ENCODE measurements at places on chromosomes 1 and 21.

GRCh38 chr21:42349420-42350317, 1.1 kb downstream of the TFF2 start:
- DNase-seq: no peak

- no peak for DNase-seq
Observed at GRCh38 chr1:216898801-216899200, 175.6 kb upstream of the ESRRG start.

- no peak for DNase-seq
Observed at GRCh38 chr1:168469690-168470089, 74.1 kb downstream of the XCL2 start.

DNA sequence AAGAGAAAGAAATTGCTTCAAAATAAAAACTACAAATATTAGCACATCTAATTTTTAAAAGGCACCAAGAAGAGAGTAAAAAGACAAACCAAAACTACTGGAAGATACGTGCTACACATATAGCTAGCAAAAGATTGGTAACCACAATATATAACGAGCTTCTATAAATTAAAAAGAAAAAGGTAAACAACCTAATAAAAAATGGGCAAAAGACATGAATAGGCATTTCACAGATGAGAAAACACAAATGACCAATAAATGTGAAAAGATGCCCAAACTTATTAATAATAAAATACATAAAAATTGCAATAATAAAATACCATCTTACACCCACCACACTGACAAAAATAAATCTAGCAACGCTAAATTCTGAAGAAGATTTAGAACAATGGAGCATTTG, 26.2 kb downstream of the LEMD1 start:
- DNase-seq: no peak

GRCh38 chr1:42936309-42937078, 22.2 kb downstream of the SLC2A1 start:
- DNase-seq: no peak

GRCh38 chr1:151992303-151993083, 1.2 kb downstream of the S100A10 start:
- peak; percentile 95 for DNase-seq

DNA sequence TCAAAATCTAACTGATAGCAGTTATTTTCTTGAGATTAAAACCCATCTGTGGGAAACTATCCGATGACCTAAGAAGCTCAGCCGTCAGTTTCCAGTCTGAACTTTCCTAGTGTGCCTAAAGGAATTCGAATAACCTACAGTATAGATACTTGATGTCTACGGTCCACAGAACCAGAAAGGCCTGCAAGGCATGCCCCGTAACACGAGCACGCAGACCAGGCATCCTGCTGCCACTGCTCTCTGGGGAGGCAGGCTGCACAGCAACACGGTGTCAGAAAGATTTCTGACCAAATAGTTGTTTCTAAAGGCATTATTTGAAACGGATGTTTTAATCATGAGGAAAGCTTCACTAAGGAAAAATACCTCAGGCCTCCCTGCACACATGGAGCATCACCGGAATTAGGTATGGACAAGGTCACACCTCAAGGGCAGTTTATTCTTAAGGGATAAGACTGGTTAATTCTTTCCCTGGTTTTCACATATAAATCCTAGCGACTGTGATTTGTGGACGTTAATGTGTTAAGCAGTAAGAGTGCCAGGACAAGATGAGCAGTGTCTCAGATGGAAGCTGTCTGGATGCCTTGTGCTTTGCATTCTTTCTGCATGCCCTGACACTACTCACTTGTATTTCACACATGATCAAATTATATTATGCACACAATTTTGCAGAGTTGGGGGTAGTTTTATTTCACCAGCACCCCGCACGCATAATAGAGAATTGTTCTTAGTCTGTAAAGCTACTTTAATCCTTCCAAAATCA, 49.0 kb upstream of the NADK start:
- DNase-seq: no peak

DNA sequence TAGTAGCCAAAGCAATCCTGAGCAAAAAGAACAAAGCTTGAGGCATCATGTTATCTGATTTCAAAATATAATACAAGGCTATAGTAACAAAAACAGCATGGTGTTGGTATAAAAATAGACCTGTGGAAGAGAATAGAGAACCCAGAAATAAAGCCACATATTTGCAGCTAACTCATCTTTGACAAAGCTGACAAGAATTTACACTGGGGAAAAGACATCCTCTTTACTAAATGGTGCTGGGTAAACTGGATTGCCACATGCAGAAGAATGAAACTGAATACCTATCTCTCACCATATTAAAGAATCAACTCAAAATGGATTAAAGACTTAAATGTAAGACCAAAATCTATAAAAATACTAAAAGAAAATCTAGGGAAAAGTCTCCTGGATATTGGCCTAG, 59.5 kb upstream of the CD55 start:
- no peak for DNase-seq

GRCh38 chr21:30942192-30942591, 60.8 kb upstream of the KRTAP11-1 start:
- no peak for DNase-seq

DNA sequence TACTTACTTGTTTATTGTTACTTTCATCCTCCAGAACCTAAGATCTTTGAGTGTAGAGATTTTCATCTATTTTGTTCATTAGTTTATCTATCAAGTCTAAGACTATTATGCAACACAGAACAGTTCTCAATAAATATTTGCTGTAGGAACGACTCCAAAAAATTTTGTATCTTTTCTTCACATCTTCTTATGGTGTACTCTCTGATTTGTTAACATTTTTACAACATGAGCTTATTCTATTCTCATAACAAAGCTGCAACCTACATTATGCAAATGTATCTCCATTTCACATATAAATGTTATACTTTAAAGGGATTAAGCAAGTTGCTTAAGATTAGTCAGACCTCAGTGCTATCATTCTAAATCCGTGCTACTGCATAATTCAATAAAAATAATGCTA, 514.2 kb upstream of the ZP4 start:
- no peak for DNase-seq

- DNase-seq: no peak
Observed at GRCh38 chr1:187267827-187268226, 439.1 kb downstream of the PLA2G4A start.

- DNase-seq: no peak
Observed at GRCh38 chr1:26696119-26696653, 371 bp downstream of the ARID1A start.

- DNase-seq: no peak
Observed at GRCh38 chr21:33839806-33840205, 75.8 kb downstream of the ATP5PO start.

GRCh38 chr1:94132111-94132510, 11.2 kb upstream of the ABCA4 start:
- DNase-seq: no peak

GRCh38 chr1:153742411-153743142, 14.7 kb downstream of the INTS3 start:
- DNase-seq: no peak

DNA sequence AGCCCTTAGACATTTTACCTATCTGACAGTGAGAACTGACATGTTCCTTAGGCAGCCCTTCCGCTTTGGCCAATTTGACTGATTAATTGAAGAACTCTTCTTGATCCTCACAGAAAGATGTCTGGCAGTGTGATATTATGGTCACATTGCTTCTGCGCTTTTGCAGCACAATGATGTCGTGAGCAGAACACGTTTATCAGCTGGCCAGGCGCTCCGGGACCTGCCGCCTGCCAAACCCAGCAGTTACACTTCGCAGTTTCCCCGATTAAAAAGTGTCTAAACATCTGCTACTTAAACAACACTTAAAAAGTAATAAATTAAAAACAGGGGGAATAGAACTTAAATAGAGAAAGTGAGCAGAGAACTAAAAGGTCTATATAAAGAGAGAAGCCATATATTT, 103.5 kb upstream of the ETS2 start:
- no peak for DNase-seq

GRCh38 chr1:226411619-226412018, 3.7 kb upstream of the PARP1 start:
- DNase-seq: no peak

DNA sequence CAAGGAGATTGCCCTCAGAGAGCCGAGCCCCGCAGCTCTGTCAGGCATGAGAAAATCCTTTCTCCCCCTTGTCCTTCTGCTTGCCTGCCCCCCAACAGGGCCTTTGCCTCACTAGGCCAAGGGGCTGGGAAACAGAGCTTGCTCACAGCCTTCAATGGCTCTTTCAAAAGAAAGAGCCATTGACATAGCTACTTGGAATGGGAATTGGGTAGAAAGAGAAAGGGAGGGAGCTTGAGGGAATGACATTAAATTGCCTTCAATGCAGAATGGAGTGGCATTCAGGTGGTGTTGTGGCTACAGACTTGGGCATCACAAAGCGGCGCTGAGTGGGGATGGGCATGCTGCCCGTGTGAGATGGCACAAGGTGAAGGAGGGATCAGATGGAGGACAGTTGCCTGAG, 13.2 kb downstream of the SYT11 start:
- no peak for DNase-seq

GRCh38 chr1:17837233-17838030, 82.3 kb downstream of the ACTL8 start:
- no peak for DNase-seq

DNA sequence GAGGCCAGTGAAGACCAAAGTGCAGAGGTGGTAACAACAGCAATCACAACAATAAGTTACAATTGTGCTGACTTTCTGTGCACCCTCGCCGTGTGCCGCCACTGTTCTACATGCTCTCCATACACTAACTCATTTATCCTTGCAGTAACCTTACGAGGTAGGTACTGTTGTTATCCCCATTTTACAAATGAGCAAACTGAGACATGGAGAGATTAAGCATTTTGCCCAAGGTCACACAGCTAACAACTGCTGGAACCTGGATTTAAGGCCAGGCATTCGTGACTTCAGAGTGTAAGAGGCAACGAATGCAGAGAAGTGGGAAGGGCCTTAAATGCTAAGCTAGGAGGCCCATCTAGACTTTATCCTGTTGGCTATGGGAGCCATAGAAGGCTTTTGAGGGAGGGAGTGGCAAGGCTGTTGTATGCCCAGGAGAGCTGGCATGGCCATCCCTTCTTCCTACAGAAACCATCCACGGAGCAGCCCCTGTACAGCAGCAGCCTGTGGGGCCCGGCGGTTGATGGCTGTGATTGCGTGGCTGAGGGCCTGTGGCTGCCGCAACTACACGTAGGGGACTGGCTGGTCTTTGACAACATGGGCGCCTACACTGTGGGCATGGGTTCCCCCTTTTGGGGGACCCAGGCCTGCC, 36.6 kb downstream of the AZIN2 start:
- no peak for DNase-seq

DNA sequence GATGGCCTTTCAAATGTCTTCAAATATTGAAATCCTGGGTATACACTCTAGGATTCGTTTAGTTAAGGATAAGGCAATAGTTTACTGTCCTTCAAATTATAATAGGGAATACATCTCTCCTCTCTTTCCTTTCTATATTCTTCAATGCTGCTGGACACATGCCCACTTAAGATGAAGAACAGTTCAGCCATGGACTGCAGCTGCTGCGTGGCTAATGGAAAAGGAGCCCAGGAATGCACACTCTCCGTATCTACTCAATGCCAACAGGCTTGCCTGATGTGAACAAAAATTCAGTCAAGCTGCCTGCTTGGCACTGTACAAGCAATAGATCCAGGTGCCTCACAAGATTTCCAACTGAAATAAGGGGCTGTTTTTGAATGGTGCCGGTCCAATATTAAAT, 321.2 kb upstream of the LYPLAL1 start:
- no peak for DNase-seq

DNA sequence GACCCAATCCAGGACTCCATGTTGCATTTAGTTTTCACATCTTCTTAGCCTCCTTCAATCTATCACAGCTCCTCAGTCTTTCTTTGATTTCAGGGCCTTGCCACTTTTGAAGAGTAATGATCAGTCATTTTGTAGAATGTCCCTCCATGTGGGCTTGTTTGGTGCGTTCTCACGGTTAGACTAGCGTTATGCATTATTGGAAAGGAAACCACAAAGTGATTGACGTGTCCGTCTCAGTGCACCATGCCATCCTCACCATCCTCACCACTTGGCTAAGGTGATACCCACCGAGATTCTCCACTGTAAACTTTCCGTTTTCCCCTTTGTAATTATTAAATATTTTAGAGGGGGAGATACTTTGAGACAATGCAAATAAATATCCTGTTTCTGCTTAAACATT, 59.6 kb upstream of the OLIG2 start:
- no peak for DNase-seq

DNA sequence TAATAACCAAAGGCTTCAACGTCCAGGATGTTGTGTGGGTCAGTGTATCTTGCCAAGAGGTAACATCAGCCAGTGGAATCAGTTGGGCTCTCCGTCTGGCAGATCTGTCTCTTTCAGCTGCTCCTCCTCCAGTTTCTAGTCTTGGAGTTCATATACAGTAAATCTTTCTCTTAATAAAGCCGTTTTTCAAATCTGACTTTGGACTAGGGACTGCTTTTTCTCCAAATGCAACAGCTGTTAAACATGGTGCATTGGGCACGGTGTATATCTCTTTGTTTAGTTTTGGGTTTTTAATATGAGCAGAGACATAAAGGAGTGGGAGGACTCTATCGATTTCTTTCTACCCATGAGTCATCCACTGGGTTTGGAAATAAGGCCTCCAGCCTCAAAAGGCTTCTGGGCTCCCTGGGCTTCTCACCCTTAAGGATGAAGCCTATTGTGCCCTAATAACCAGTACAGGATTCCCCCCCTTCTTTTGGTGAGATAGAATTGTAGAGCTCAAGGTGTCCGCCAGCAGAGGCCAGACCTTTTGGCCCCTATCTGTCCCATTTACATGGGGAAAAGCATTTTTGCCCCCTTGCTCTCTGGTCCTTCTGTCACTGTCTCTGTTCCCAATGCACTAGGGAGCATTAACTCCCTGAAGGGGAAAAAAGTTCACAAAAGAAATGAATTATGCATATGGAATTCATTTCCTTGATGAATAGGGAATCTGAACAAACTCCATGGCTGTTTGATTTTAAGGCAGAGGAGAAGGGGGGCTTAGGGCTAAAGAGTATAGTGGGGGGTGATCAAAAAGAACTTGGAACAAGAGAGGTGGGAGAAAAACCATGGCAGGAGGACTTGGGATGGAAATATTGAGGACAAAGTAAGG, 86.0 kb downstream of the PBX1 start:
- no peak for DNase-seq

- DNase-seq: peak; percentile 49
Observed at GRCh38 chr1:240189386-240189989, 97.8 kb downstream of the FMN2 start.

DNA sequence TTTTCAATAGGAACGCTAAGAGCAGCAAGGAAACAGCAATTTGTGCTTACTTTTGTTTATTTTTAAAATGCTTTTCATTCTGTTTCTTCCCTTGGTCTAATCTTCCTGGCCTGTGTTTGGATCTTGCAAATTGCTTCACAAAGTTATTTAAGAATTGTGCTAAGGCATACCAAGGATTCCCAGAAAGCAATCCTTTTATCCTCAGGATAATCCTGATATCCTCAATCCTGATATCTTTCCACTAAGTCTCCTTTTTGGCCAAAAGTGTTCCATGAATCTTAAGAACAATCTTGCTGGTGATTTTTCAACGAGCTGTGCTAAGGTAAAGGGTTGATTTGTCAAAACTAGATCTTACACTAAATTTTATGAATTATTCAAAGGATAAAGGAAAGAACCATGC, 1577.9 kb downstream of the PLA2G4A start:
- no peak for DNase-seq

Measured in RKO (cell line).